ENCODE measurements at places on chromosomes 5 and 9.

DNA sequence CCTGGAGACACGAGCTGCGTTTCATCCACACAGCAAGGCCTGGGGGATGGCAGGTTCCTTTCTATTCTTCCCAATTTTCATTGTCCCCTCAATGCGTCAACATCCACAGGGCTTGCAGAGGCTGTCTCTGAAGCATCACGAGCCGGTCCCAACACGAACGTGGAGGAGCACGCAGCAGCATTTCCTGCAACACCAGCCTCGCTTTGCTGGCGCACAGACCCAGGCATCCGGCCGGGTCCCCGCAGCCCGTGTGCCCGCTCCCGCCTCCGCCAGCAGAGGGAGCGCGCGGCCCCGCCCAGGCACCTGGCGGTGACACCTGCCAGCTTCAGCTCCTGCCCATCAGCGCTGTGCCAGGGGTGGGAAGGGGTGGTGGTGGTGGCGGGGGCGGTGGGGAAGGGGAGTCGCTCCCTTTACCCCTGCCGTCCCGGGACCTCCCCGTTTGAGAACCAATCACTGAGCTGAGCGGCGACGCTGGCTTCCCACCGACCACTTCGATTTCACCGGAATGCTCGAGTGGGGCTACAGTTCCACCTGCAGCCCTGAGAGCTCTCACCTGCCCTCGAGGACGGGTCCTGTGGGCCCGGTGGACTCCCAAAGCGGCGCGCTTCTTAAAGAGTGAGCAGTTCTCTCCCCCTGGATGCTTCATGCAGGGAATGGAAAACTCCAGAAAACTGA, 464.5 kb downstream of the ICE1 start:
- DNase-seq, result peak; percentile 12

- DNase-seq, result no peak
Observed at GRCh38 chr5:40406741-40407211, 272.9 kb upstream of the PTGER4 start.

GRCh38 chr5:150577378-150578139, 62.9 kb upstream of the SYNPO start:
- no peak for DNase-seq

GRCh38 chr5:82911910-82912309, 165.3 kb downstream of the TMEM167A start:
- DNase-seq, result no peak

DNA sequence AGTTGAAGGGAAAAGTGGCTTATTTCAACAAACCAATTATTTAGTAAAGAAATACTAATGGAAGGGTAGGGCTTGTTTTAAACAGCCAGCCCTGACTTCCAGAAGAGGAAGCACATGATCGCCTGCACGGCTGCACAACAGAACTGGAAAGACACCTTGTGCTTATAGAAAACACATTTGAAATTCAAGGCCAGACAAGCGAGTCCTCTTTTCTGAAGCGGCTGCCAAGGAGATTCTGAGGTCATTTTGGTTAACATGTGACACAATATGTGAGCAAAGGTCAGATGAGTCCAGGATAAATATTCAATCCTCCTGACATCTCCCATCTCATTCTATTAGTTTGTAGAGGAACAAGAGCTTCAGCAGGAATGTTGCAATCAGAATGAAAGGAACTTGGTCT, 461.4 kb upstream of the ST8SIA4 start:
- DNase-seq, result peak; percentile 66

- no peak for DNase-seq
Observed at GRCh38 chr5:174145821-174146220, 100.3 kb downstream of the NSG2 start.

DNA sequence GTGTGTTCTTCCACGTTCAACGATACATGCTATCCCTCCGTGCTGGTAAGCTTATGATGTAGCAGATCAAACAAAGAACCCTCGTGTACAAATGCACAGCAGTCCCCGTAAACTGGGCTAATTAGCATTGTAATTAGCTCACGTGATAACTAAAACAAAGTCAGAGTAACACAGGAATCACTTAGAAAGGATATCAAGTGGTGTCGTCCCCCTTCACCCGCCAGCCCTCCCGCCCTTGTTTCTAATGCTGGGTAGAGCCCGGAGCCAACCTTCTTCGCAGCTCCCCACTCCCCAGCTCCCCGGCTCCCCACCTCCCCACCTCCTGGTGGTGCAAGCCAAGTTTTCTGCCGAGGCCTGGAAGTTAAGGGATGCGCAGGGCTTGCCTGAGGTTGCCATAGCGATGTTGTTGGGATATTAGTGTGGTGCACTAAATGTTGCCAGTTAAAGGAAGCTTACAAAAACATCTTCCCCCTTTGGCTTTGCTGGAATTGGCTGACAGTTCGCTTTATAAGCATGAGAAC, 357.9 kb upstream of the CCNH start:
- DNase-seq, result no peak

GRCh38 chr5:160353379-160353778, 17.0 kb downstream of the C1QTNF2 start:
- DNase-seq, result no peak

GRCh38 chr9:89366711-89367110, 48.4 kb downstream of the SECISBP2 start:
- no peak for DNase-seq

- DNase-seq, result no peak
Observed at GRCh38 chr9:117302487-117302886, 112.4 kb downstream of the ASTN2 start.

Data from thyroid gland (tissue), 4 donors.